ENCODE measurements at places on chromosomes 2 and 18.

- DNase-seq, result no peak
These were observed 26.2 kb downstream of the TRAF3IP1 start for GRCh38 chr2:238346544-238346943.

DNA sequence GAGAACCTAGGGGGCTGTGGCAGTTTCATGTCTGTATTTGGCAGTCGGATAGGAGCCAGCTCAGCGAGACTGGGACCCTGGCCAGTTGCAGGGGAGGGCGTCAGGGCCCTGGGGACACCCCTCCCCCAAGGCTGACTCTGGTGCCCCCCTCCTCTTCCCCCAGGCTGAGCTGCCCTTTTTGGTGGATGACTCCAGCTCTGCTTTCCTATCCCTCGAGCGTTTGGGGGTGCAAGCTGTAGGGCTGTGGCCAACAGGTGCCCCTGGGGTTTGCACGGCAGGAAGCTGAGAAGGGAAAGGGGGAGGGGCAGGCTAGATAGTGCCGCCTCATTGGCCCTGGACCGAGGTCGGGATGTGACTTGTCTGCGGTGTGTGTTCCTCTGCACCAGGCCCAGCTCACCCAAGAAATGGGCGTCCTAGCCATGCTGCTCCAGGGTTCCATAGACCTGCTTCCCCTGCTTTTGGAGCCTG lies 26.4 kb downstream of the SPEG start:
- DNase-seq, result no peak

GRCh38 chr2:202693503-202693902 lies 58.7 kb downstream of the FAM117B start:
- DNase-seq, result no peak

- DNase-seq, result no peak
These were observed 16.2 kb downstream of the IMPA2 start for GRCh38 chr18:11997466-11997865.

DNA sequence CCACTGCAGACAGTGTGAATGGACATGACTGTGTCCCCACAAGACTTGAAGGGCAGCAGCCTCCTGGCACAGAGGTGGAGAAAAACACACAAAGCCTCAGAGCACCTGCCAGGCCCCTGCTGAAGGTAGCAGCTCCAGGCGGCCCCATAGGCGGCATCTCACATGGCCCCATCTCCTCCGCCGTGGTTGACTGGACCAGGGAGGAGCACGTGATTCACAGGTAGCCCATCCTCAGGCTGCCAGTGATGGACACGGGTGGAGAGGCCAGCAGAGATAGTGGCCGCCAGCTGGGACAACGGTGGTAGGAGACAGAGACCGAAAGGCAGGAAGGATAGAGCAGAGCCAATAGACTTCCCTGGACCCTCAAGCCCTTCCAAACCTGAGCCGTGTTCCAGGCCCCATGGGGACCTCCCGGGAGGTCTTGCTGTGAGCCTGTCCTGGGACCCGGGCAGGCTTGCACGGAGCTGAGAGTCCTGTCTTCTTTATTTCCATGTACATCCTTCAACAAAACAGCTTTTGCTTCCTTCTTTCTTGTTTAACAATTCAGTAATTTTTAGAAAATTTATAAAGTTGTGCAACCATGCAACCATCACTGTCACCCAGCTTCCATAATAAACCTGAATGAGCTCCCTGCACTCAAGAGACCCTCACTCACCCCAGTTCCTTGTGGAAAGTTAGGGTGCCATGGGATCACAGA lies 26.9 kb downstream of the GPR55 start:
- DNase-seq, result no peak

GRCh38 chr2:41736586-41736985 lies 311.2 kb upstream of the PKDCC start:
- DNase-seq, result no peak

DNA sequence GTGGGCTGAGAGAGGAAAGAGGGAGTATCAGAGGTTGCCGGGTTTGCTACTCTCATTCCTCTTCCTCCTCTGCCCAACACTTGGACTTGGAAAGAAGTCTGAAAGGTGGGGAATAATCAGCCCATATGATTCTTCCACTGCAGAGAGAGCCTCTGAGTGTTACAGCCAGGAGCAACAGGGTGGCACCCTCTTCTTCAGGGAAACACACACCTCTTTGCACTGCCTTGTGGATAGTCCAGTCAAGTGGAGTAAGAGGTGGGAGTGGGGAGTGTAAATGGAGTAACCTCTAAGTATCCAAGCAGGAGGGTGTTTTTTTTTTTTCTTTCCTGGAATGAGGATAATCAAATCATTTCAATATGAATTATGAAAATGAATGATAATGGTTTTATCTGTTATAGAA lies 9.0 kb upstream of the SERPINB8 start:
- no peak for DNase-seq

DNA sequence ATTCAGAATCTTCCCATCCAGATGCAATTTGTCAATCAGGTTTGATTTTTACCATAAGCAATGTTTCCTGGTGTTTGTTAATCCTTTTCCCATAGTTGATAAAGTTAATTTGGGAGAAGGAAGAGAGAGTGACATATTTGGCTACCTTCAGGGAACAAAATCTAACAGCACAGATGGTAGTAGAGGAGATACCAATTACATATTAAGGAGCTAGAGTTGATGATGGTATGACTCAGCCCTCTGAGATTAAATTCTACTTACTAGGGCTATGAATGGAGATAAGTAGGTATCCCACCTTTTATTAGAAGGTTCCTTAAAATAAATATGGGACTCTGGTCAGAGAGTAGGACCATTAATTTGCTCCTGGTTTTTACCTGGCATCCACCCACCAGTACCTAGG lies 139.7 kb downstream of the EHBP1 start:
- no peak for DNase-seq

DNA sequence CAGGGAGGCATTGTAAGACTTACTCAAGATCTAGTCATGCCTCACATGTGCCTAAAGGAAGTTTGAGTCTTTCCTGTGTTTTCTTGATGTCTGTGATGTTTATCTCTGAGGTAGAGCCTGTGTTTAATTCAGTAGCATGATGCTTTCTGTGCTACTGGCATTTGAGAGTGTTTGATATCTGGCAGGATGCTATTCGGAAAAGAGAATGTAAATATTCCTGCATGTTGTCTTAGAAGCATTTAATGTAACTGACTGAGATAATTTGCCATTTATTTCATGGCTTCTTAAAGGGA lies 58.8 kb downstream of the GREB1L start:
- DNase-seq, result no peak
